LoVo (cell line): ENCODE measurements at places on chromosomes 12 and 14.

DNA sequence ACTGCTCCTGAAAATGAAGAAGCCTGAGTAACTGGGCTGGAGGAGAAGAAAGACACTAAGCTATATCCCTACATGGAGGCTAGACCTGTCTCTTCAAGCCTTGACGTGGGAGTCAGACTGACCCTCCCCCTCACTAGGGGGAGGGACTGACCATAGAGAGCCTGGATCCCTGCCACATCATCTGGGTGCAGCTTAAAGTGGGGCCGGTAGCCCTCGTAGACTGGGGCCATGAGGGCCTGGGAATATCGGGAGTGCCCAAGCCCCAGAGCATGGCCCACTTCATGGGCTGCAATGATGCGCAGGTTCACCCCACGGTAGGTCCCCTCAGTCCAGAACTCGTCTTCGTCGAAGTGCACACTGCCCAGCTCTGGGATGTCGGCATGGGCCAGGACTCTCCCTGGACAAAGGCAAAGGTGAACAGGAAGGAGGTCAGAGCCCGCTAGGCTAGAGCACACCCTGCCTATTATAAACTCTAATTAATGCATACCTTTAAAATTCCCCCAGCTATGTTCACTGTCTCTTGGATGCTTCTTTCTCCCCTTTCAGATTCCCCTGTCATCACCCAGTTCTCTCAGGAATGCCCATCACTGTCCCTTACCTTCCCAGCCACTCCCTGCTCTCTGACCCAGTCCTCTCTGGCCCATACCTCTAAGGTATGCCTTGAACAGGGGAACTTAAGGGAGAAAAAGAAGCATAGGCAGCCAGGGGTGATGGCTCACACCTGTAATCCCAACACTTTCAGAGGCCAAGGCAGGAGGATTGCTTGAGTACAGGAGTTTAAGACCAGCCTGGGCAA, 3.2 kb downstream of the MMP19 start:
- no peak for DNase-seq

- DNase-seq, result no peak
Measured at GRCh38 chr12:121102307-121102706, 30.4 kb upstream of the P2RX7 start.

DNA sequence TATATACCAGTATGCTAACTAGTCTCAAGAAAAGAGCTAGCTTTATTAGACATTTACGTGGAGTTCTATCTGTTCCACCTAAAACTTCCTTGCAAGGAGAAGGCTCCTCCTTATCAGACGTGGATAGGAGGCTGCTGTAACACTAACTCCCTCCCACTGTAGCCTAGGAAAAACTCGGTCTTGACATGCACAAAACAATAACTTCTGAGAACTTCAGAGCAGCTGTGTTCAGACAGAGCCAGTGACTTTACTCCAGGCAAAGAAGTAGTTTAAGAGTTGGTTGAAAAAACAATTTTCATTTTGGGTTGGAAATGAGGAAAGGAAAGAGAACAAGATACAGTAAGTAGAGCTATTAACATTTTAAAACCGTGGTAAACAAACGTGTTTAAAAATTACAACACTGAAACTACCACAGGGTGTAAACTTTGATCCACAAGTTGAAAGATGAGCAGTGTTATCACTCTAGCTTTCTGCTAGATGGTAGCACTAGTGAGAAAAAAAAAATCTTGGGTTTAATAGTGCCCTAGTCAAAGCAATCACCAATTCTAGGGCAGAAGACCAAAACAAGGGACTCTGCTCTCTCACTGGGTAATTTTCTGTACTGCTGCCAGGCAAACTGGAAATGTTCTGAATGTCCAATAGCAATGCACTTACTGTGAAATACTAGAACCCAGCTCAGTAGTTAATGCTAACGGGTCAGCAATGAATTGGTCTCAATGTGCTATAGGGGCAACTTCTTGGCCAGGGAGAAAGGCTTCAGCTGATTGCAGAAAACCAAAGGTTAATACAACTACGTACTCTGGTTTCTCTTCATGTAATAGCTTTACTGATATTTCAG, 2.4 kb downstream of the ATF7 start:
- no peak for DNase-seq

- DNase-seq, result no peak
Measured at GRCh38 chr14:93230539-93230938, 23.5 kb downstream of the UBR7 start.

DNA sequence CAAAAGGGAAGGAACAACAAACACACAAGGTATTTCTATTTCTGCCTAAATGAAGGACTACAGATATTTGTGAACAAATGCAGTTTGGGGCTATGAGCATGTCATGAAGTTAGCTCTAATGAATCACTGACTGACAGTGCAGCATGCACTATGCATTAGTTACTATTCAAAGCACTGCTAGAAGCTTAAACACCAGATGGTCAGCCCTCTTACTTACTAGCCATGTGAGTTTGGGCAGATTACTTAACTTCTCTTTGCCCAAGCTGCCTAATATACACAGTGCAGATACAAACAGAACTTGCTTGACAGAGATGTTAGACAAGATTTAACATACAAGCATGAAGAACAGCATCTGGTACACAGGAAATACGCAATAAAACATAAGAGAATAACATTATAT, 96.0 kb downstream of the ATXN2 start:
- no peak for DNase-seq

GRCh38 chr14:93082576-93083001, 33.1 kb downstream of the ITPK1 start:
- DNase-seq, result no peak

GRCh38 chr12:15808250-15808649, 19.1 kb upstream of the EPS8 start:
- no peak for DNase-seq

GRCh38 chr12:108241986-108242703, 97.0 kb downstream of the CMKLR1 start:
- DNase-seq, result no peak

GRCh38 chr12:108495054-108495453, 20.0 kb upstream of the FICD start:
- no peak for DNase-seq

GRCh38 chr12:104640956-104641355, 184.2 kb downstream of the CHST11 start:
- no peak for DNase-seq

GRCh38 chr12:132710043-132710404, 618 bp upstream of the PGAM5 start:
- DNase-seq, result no peak

- no peak for DNase-seq
Measured at GRCh38 chr14:105019861-105020814, 745 bp downstream of the CDCA4 start.

DNA sequence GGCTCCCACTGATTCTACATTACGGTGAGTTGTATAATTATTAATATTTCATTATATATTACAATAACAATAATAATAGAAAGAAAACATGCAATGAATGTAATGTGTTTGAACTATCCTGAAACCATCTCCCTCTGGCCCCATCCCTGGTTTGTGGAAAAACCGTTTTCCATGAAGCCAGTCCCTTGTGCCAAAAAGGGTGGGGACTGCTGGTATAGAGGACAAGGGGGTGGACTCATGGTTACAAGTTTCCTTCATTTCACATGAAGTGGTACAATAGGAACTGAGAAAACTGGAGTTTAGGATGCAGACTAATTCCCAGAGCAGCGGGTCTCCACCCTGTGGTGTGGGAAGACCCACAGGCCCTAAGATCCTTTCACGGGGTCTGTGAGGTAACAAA, 3.0 kb upstream of the C1RL start:
- no peak for DNase-seq

DNA sequence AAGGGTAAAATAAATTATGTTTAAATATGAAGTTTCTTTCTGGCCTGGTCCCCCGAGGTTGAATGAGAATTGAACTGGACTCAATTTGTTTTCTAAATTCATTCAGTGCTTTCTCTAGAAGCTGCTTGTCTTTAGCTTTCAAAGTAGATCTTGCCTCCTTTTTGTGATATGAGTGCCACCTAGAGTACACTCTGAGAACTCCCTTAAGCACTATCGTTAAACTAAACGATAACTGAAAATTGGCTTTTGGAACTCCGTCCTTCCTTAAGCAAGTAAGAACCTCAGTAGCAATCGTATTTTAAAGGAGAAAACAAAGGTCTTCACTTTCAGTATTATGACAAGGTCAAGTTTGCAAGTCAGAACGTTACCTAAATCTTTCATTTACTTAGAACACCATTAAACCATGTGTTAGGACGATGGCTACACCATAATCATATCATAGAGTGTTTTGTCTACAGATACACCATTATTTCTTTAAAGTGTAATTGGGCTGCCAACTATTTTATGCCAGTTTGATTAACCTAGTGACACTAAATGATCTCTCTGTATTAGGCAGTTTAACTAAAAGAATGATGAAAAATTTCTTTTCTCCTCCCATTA, 364.8 kb downstream of the SNAPC1 start:
- DNase-seq, result peak; percentile 57

- no peak for DNase-seq
Measured at GRCh38 chr12:108905725-108906124, 25.8 kb downstream of the DAO start.

DNA sequence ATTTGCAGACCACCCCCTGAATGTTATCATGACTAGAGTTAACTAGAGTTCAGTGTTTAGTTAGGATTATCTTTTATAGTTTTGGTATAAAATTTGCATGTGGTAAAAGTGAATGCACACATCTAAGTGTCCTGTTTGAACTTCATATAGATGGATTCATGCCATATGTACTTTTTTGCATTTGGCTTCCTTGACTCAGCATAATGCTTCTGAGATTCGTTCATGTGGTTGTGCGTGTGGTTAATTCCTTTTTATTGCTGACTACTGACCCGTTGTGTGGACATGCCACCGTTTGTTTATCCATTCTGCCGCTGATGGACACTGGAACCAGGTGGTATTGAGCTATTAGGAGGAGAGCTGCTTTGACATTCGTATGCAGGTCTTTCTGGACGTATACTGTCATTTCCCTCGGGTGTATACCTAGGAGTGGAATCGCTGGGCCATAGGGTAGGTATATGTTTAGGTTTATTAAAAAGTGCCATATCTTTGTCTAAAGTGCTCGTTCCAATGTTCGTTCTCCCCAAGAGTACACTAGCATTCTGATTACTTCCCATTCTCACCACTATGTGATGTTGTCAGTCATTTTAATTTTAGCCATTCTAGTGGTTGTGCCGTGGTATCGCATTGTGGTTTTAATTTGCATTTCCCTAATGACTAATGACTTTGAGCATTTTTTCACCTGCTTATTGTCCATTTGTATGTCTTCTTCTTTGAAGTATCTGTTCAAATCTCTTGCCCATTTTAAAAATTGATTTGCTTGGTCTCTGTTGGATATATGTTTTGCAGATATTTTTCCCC, 37.7 kb downstream of the RIN3 start:
- no peak for DNase-seq

DNA sequence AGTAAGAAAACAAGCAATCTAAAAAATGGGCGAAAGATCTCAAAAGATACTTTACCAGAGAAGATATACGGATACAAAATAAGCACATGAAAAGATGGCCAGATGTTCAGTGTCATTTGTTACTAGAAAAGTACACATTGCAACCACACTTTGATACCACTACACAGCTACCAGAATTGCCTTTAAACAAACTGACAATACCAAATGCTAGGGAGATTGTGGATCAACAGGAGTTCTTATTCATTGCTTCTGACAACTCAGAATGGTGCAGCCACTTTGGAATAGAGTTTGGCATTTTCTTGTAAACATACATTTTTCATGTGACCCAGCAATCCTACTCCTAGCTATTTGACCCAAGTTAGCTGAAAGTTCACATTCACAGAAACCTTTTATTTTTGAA, 136.3 kb downstream of the FUT8 start:
- no peak for DNase-seq

GRCh38 chr14:36556811-36557433, 25.5 kb downstream of the NKX2-8 start:
- DNase-seq, result peak; percentile 47

- DNase-seq, result peak; percentile 30
Measured at GRCh38 chr12:111442301-111443045, 36.8 kb downstream of the SH2B3 start.

- DNase-seq, result no peak
Measured at GRCh38 chr12:132163041-132163910, 19.0 kb downstream of the NOC4L start.
